ENCODE measurements at places on chromosomes 11 and 22. TPM values are rescaled to one million over a fixed set of nuclear protein-coding genes. Genes with fewer than 3 reads are reported as not detected.

DNA sequence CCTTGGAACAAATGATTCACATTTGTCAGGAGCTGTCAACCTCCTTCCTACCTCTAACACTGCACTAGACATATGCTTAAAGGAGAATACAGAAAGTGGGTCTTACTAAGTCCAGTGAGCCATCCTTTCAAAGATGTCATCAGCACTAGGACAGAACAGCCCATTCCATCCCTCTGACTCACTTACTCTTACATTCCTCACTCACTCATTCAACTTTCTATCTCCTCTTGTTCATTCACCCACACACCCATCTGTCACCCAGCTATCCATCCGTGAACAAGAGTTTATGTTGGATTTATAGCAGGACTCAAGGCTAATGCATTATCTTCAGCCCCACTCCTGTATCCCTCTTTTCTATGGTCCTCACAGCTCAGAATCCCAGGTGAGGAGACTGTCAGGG is 9.1 kb downstream of the INSC start:
- no peak for DNase-seq

Gene MYEOV
- total RNA-seq = not detected

- DNase-seq = peak; percentile 2
Observed at GRCh38 chr11:10076458-10077141, 217.4 kb downstream of the SBF2 start.

- peak; percentile 55 for DNase-seq
Observed at GRCh38 chr11:7413961-7414915, 71.1 kb upstream of the OLFML1 start.

GRCh38 chr11:2135648-2136201 is 3.5 kb downstream of the IGF2 start:
- no peak for DNase-seq

DNA sequence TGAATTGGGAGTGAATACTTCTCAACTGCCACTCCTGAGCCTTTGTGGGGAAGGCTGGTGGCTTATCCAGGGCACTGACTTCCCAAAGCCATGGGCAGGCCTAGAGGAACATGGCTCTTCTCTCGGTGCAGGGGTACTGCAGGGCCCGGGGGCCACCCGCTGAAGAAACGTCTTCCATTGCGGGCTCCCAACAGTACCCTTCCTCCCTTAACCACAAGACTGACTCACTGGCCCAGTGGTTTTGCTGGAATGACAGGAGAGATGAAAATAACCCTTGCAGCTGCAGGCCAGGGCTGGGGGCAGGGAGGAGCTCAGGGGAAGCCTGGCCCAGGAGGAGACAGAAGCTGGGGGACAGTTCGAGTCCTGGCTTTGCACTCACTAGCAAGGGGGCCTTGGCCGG is 13.5 kb downstream of the TXN2 start:
- DNase-seq = no peak

DNA sequence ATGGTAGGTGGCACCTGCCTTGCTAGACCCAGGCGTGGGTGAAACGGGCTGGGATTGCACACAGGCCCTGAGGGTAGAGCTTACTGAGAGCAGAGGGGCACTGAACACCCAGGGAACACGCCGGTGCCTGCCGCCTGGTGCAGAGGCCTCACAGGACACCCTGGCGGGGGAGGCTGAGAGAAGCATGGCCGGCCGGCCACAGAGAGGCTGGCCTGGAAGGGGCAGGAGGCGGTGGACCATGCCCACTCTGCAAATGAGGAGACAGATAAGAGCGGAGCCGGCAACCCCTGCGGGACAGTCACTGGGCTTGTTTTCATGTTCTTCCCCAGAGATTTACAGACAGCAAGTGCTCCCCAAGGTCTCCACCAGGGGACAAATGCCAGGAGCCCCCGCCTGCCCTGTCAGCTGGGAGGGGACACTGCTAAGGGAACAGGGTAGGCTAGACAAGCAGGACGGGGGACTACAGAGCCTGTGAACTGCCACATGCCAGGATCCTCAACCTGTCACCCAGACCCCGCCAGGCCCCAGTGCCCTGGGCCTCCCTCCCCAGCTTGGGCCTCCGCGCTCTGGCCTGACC is 38.5 kb upstream of the TCF20 start:
- DNase-seq = no peak

- no peak for DNase-seq
Observed at GRCh38 chr11:126403022-126403581, 47.6 kb downstream of the ST3GAL4 start.

GRCh38 chr22:29912605-29913398 is 29.8 kb downstream of the MTMR3 start:
- DNase-seq = no peak

- no peak for DNase-seq
Observed at GRCh38 chr11:1877211-1878136, 14.2 kb downstream of the PRR33 start.

Gene C11orf16
- total RNA-seq = not detected

- DNase-seq = no peak
Observed at GRCh38 chr22:27416511-27417420, 384.8 kb downstream of the MN1 start.

DNA sequence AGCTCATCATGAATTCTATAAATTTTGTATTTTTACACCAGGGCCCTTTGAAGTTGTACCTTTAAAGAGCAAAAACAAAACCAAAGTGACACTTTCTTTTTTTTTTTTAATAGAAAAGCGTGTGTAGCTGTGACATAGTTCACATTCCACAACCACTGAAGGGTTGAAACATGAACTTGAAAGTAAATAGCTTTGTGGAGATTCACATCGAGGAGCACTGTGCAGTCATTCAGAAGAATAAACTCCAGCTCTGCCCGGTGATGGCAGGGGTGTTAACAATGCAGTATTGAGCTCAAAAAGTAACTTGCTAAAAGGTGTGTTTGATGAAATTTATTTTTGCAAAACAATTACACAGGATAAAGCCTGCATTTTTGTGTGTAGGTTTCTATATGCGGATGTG is 1166.2 kb downstream of the TBC1D22A start:
- no peak for DNase-seq

GRCh38 chr22:48923165-48923865 is 904.4 kb downstream of the BRD1 start:
- peak; percentile 53 for DNase-seq

DNA sequence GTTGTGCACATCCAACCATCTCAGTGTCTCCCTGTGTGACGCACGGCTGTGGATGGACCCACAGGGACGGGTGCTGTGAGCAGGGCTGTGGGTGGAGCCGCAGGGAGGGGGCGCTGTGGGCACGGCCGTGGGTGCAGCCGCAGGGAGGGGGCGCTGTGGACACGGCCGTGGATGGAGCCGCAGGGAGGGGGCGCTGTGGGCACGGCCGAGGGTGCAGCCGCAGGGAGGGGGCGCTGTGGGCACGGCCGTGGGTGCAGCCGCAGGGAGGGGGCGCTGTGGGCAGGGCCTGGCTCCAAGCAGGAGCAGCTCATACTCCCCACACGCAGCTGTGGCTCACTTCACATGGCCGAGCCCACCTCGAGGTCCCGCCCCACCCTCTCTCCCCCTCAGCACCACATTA is 6.0 kb upstream of the MAPK11 start:
- peak; percentile 65 for DNase-seq

DNA sequence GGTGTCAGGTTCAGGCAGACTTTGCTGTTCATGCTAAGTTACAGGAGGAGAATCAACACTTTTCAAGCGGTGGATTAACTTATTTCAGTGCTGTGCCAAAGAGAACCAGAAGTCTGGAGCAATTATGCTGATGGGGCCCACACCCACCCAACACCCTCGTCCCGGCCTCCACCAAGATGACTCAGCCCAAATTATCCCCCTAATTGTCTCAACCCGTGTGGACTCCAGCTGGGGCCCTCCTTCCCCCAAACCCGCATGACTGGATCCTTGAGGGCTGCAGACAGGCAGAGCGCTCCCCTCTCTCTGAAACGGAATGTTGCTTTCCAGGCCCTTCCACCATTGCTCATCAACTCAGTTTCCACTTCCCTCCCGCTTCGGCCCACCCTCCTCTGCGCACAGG is 34.6 kb upstream of the MN1 start:
- DNase-seq = no peak

DNA sequence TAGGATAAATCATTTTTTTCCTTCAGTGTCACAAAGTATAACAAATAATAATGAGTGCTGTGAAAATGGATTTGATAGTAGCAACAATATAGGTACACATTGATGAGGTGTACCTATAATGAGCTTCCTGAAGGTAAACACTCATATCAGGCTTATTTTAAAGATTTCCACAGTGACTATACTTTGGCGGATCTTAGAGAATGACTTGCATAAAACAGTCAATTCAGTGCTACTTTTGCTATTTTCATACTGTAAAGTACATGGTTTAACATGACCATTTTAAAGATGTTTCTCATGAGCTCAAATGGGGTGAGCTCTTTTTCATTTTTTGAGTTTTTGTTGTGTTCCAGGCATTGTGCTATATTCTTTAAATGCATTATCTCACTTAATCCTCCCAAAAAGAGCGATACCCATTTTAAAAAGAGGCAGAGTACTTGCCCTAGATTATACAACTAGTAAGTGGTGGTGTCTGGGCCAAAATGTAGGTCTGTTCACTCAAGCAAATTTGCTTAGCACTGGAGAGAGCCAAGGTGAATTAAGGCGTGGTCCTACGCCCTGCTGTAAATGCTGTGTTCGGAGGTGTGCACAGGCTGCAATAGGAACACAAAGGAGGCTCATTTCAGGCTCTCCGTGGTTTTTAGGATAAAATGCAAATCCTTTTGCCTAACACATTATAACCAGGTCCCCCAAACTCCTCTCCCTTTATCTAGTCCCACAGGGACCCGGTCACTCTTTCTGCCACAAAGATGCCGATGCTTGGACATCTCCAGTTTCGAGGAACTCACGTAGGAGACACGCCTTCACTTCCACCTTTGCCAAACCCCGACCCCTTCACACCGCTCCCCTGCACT is 617 bp upstream of the ALKBH3 start:
- DNase-seq = no peak

DNA sequence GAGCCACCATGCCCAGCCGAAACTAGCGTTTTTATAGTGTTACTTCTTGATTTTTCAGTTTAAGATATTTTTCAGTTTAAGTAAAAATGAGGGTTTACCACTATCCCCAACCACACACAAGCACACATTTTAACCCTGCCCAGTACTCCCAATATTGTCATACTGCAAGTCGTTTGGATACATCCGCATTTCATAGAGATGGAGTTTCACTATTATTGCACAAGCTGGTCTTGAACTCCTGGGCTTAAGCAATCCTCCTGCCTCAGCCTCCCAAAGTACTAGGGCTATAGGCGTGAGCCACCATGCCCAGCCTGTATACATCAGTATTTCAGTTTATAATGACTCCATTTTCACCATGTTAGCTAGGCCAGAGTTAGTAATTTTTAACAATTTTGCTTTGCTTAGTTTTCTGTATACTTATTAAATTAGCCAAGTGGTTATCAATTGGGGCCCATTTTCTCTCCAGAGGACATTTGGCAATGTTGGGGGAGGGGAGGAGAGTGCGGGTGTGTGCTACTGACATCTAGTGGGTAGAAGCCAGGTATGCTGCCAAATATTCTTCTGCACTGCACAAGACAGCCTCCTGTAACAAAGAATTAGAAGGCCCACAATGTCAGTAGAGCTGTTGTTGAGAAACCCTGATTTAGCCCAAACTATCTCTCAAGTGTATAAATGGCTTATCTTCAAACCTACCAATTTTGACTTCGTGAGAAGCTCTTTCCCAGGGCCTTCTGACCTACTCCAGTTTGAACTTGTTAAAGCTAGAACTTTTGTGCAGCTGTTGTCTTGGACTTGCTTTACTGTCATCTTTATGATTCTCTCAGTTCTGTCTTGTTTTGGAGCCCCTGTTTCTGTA is 7.3 kb downstream of the USP47 start:
- no peak for DNase-seq

Gene APOC3
- total RNA-seq = not detected

GRCh38 chr11:99814021-99814420 is 793.3 kb downstream of the CNTN5 start:
- DNase-seq = no peak

Gene CCDC188
- 1.4 TPM for total RNA-seq

DNA sequence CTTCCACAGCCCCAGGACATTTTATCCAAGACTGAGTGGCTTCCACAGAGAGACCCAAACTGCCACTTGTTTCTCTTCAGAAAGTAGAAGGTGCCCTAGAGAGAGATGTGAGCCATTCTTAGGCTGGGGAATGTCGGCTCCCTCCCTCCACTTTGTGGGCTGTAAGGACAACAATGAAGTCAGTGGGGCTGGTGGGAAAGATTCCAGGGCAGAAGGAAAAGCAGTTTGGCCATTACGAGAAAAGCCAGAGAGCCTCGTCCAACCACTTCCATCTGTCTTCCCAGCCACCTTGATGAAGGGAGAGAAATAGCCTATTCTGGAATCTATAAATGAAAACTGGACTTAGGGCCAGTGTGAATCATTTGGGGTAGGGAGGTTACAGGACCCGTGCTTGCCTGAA is 382.5 kb downstream of the NXPE2 start:
- DNase-seq = no peak

GRCh38 chr11:105429096-105429910 is 180.6 kb upstream of the GRIA4 start:
- no peak for DNase-seq

- no peak for DNase-seq
Observed at GRCh38 chr22:27801202-27801615, 347 bp downstream of the MN1 start.

- DNase-seq = no peak
Observed at GRCh38 chr22:19641254-19641982, 72.9 kb upstream of the SEPTIN5 start.

DNA sequence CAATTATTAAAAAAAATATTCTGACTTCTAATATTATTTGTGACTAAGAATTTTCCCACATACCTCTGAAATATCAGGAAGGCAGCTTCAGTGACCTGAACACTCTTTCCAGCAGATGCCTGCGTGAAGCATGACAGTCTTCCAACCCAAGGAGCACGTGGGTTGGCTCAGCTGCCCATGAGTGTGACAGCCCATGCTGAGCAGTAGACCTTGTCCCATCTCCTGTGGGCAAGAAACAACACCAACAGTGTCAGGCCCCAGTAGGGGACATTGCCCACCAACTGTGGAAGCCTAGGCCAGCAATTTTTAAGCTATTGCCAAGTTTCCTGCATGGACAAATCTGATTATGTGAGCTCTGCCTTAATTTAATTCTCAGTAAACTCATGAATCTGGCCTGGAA is 66.4 kb upstream of the OLFML1 start:
- DNase-seq = peak; percentile 88

Gene CLMP
- total RNA-seq = 16.5 TPM

GRCh38 chr11:67636962-67637361 is 2.6 kb downstream of the TBX10 start:
- DNase-seq = no peak

Gene SCUBE1
- total RNA-seq = 1.7 TPM

DNA sequence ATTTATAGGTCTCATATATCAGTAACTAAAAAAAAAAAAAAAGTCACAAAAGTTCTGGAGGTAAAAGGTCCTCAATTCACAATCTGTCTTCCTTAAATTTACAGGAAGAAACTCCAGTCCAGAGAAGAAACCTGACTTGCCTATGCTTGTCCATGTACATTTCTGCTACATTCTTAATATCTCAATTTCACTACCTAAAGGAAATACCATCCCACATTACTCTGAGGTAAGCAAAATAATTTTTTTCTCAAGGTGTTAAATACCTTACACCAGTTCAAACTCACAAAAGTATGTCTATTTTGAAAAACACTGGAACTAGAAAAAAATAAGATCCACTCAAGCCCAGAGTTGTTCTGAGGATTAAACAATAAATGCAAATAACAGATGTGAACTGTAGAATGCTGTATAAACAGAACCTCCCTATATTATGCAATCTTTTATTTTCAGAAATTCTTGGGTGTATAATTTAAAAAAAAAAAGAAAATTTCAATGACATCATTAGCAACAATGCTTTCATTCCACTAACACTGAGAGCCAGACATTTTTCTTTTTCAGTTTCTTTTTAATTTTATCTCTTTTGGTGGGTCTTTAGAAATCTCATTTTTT is 49.9 kb upstream of the GDPD4 start:
- DNase-seq = no peak

- DNase-seq = no peak
Observed at GRCh38 chr11:83174008-83174407, 17.1 kb downstream of the PCF11 start.

Gene KCNJ11
- 10.9 TPM for total RNA-seq
